GM12878 (cell line): ENCODE measurements at places on chromosomes 4 and X.

- DNase-seq = no peak
Measured at GRCh38 chrX:91080822-91081221, 353.8 kb upstream of the PABPC5 start.

DNA sequence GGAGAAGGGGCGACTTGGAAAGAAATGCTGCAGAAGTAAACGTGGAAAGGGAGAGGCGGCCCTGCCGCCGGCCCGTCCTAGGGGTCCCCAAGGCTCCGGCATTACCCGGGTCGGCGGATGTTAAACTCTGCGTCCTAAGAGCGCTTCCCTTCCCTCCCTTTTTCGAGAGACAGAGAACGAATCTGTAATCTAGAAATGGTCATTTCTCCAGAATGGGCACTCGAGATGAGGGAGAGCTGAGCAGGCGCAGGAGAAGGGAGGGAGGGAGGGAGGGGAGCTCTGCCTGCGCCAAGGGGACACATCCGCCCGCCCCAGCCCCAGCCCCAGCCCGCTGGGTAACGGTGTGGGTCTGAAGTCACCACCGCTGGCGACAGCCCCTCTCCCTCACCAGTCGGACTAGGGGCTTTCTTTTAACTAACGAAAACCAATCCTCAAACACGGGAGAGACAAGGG, 1.7 kb downstream of the HCFC1 start:
- no peak for DNase-seq

GRCh38 chr4:1399508-1400190, 6.6 kb downstream of the NKX1-1 start:
- no peak for DNase-seq

DNA sequence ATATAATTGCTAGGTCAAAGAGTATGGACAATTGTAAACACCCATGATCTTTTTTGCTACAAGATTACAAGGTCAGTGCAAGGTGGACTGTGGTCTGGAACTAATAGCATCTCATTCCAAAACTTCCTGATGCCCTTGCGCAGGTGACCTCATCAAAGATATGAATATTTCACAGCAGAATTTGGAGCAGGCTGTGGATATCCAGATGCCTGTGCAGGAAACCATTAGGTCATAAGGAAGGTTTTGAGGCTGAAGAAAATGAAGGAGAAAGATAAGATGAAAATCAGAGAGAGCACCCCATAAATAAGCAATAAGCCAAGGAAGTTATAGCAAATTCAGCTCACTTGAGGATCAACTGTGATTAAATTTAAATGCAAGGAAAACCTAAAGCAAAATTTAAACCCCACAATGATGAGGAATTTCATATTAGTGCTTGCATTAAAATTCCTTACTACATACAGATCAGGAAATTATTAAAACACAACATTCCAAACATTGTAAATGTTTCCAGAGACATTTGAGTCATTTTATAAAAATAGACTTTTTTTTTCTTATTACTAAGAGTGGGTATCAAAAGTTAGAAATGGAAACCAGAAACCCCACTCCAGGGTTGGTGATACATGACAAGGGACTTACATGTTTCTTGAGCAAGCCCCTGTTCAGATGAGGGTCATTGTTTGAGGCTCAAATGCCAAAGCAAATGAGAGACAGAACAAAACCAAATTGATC, 100.7 kb upstream of the FAM9C start:
- DNase-seq = no peak

GRCh38 chr4:72109959-72110497, 78.2 kb downstream of the NPFFR2 start:
- no peak for DNase-seq

DNA sequence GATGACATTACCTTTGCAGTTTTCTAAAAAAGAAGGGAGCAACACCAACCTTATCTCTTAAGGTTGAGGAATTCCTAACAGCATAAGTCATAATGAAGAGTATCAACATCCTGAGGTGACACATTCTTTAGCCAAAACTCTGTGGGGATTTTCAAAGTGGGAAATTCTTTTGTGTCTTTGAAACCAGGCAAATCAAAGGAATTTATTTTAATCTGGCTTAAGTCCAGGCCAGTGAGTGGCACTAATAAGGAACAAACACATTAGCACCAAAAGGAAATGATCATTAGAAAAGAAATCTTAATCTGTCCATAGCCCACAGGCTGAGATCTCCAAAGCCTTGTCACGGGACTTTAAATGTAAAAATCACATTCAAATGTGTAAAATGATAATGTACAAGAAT, 110.1 kb downstream of the LARP7 start:
- no peak for DNase-seq

- DNase-seq = no peak
Measured at GRCh38 chr4:123672987-123673386, 276.4 kb downstream of the SPRY1 start.

- DNase-seq = no peak
Measured at GRCh38 chrX:41381685-41382084, 47.7 kb downstream of the DDX3X start.

- DNase-seq = no peak
Measured at GRCh38 chrX:40855411-40855810, 120.1 kb upstream of the MED14 start.

GRCh38 chr4:79588679-79589078, 180.7 kb upstream of the GK2 start:
- no peak for DNase-seq

DNA sequence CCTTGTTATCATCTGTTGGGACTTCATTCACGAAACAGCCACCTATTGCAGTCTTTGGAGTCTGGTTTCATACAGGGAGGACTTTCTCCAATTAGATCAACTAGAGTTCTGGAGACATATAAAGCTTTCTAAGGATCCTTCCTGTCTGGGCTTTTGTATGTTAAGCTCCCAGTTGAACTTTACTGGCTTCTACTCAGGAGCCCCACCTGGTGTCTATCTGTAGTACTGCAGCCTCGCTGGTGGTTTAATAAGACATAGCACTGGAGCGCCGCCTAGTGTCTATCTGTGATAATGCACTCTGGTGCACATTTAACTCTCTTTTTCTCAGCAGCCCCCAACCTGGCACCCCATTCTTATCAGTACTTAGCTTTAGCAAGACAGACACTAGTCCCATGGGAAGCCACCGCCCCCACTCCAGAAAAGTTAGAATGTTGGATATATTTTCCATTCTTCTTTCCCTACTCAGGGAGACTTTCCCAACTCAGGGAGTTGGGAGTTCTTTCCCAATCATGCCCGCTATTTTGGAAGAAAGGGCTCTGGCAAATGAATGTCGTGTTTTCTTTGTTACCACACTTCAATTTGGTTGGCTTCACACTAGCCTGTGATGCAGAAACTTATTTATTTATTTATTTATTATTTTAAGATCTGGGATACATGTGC, 36.9 kb upstream of the SYTL4 start:
- DNase-seq = peak; percentile 34

DNA sequence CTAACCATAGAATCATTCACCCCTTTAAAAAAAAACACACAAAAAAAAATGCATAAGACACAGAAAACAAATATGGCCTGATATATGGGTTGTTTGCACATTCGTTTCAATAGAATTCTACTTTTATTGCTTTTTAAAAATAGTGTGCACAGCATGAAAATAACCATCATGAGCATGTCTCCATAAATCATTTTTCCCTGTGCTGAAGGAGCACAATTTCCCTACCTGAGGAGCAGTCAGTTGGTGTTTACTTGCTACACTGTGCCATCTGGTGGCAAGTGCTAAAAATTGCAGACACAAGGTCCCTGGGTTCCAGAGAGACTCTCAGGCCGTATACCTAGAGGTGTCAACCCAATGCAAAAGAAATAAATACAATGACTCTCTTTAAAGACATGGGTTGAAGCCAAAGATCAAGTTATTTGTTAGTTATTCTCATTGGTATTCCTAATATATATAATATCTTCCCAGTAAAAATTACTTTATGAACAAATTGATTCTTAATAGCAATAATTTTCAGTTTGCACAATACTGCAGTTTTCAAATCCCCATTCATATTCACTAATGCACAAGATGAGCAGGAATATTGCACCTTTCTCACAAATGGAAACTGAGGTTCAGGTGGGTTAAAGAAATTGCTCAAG, 551.4 kb downstream of the IQCM start:
- DNase-seq = peak; percentile 4
